Renal pelvis (tissue), 12 donors: ENCODE measurements at places on chromosomes 2 and 18.
A peak's percentile ranks its signal among the peaks of the same experiment; 100 is the strongest.

GRCh38 chr2:200253639-200254038, 52.9 kb upstream of the SPATS2L start:
- no peak for DNase-seq

DNA sequence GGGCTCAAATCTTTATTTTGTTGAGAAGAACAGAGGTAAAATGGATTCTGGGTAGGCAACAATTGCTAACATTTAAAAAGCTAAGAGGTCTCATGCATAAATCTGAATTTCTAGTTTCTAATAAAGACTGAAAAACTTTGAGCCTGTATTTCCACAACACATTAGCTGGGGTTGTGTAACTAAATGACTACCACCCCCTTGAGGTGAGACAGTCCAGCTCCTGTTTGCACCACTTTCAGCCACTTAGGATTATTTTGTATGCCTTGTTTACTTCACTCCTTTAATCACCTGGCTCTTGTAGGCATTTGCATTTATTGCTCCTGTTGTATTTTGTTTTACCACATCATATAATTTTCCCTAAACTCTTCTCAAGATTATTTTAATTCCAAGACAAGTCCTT, 376.6 kb downstream of the PTH2R start:
- no peak for DNase-seq

DNA sequence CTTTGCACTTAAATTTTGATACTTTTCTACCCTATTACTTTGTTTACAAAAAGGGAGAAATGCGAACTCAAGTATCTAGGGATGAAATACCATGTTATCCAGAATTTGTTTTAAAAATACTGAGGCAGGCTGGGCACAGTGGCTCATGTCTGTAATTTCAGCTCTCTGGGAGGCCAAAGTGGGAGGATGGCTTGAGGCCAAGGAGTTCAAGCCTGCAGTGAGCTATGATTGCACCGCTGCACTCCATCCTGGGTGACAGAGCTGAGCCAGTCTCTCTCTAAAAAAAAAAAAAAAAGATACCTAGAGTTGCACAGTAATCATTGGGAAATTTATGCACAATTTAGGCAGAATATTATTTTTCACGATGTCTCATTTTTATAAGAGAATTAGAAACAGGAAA, 12.4 kb upstream of the VAPA start:
- DNase-seq = no peak

GRCh38 chr18:79856119-79857007, 58.6 kb downstream of the KCNG2 start:
- peak; percentile 39 for DNase-seq

DNA sequence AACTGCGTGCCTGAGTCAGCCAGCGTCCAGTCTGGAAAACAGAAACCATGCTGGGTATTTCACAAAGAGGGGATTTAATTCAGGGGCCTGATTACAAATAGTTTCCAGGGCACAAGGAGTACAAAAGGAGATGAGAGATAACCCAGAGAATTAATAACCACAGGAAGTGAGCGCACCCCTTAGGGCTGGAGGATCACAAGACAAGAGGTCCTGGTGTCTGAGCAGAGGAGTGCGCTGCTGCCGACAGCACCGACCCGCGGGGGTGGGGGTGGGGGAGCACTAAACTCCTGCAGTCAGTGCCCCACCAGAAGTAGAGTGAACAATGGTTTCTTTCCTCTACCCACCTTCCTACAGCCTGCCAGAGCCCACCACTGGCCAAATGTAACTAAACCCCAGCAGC, 20.8 kb upstream of the MAL start:
- DNase-seq = no peak

- DNase-seq = no peak
Measured at GRCh38 chr2:157748371-157749142, 119.9 kb upstream of the ACVR1C start.

DNA sequence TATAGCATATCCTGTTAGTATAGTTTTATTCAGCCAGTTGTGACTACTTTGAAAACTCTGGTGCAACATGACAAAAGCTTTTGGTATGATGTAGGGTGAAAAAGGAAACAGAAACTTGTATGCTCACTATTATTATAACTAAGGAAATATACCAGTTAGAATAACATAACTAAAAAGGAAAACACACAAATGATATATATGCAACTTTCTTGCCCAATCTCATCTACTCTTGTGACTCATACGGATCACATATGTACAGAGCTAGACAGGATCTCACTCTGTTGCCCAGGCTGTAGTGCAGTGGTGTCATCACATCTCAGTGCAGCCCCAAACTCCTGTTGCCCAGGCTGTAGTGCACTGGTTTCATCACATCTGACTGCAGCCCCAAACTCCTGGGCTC, 12.4 kb upstream of the TLK1 start:
- DNase-seq = no peak

DNA sequence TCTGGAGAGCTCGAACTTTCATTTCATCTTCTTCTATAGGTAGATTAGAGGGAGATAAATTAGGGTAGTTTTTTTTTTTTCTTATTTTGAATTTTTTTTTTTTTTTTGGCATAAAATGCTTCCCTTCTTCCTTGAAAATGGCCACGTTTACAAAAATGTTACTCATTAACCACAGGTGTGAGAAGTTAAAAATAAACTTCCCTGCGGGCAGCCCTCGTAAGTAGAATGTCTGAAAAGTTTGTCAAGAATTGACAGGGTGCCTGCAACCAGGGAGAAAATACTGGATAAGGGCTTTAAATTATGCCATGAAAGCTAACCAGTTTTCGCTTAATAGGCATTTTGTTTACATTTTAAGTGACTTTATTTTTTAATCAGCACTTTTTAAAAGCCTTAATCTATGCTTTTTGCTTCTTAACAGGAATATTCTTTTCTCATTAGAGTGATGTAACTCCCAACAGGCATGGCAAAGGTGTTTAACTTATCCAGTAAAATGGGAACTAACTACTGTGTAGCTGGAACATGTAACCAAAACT, 4.2 kb upstream of the FN1 start:
- no peak for DNase-seq

GRCh38 chr2:177551989-177552421, 159.4 kb downstream of the AGPS start:
- no peak for DNase-seq

DNA sequence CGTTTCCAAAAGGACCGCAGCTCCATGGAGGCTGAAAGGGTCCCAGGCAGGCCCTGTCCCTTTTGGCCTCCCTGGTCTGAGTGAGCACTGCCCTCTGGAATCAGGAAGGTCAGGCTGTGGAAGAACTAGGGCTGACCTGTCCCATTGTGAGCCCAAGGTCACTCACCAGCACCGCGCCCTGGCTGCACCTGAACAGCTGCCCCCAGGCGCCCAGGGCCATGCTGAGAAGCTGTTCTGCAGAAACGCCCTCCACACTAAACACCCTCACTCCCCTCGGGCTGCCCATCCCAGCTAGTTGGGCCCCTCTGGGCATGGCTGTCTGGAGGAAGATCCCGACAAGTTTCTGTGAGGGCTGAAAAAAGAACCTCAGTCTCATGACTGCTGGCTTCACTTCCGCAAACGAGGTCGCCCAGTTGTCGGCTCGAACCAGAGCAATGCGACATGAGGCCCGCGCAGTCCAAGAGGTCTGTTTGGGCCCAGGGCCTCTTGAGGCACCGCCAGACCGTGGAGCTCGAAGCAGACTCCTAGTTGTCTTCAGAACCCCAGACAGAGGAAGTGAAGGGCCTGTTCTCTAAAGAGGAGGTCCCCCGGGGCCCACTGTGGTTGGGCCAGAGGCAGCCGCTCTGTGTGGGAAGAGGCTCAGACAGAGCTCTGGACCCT, 64.4 kb downstream of the INPP5D start:
- DNase-seq = no peak

GRCh38 chr18:79343567-79344207, 52.0 kb upstream of the NFATC1 start:
- DNase-seq = peak; percentile 9

DNA sequence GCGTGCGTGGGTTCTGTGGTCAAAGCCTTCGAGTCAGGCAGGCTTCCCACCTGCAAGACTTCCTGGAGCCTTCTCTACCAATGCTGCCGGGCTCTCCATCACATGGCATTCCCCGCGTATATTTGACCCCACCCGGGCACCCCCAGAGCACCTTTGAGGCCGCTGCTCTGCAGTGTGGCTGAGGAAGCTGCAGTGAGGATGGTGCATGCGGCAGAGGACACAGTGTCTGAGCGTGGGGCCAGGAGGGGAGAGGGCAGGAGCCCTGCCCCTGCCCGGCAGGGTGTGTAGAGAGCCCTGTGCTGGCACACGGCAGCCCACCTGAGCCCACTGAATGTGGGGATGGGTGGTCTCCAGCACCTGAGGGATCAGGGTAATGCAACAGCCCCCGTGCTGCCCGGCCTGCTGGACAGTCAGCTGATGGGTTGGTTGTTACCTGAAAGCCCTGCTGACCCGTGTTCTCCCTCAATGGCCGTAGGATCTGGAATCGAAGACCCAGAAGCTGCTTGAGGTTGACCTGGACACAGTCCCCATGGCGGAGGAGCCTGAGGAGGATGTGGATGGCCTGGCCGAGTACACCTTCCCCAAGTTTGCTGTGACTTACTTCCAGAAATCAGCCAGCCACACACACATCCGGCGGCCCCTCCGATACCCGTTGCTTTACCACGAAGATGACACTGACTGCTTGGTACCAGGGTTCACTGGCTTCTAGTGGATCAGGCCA, 36.8 kb upstream of the GPR17 start:
- no peak for DNase-seq

GRCh38 chr2:196234672-196235071, 63.3 kb upstream of the STK17B start:
- DNase-seq = no peak

DNA sequence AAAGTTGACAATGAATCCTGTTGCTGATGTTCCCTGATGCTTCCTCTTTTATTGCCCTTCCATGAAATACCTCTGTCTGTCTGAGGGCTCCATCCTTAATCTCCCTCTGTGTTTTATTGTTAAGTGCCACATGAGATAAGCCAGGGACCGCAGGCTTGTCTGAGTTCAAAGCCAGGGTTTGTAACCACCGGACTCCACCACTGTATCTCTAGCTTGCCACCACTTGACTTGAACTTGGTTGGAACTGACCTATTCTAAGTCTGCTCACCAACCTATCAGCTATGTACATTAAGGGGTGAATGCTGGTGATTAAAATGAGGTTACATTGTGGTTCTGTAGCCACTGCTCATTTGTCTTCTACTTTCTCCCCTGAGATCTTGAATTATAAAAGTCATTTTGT, 328.5 kb upstream of the ZEB2 start:
- DNase-seq = no peak

DNA sequence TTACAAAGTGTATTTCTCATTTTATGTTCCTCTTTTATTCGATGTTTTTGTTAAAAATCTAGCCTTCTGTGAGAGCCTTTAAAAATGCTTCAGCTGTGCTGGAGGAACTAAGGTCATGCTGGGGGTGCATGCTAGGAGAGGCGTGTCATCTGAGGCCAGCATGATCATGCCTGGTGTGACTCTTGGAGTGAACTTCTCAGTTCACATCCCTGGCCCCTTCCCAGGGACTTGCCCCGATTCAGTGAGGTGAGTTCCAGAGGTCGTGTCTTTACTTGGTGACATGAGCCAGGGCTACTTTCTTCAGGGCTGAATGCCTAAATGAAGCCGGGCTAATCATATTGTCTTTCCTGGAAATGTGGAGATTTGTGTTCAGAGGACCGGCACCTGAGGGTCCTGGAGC, 264.9 kb downstream of the MREG start:
- DNase-seq = no peak

DNA sequence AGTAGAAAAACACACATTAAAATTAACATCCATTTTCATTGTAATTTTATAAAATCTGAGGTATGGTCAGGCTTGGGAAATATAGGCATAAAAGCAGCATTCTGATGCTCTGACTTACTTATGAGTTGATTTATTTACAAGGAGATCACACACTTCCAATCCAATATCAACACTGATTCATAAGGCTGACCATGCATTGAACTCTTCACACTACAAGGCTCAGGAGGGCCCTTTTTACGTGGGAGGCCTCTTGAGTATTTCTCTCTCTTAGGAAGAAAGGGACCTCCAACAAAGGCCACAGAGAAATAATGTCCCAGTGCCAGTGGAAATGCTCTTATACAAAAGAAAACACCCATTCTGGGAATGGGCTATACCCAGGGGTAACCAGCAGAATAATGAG, 222.8 kb downstream of the NAPG start:
- DNase-seq = no peak

GRCh38 chr18:56661360-56662062, 10.4 kb downstream of the WDR7 start:
- no peak for DNase-seq

DNA sequence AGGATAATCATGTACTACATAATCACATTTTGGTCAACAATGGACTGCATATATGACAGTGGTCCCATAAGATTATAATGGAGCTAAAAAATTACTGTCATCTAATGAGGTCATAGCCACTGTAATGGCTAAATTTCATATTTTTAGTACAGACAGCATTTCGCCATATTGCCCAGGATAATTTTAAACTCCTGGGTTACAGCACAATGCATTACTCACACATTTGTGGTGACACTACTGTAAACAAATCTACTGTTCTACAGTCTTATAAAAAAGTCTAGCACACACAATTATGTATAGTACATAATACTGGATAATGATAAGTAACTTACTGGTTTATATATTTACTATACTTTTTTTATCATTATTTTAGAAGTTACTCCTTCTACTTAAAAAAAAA, 12.8 kb downstream of the EIF2AK2 start:
- DNase-seq = no peak

DNA sequence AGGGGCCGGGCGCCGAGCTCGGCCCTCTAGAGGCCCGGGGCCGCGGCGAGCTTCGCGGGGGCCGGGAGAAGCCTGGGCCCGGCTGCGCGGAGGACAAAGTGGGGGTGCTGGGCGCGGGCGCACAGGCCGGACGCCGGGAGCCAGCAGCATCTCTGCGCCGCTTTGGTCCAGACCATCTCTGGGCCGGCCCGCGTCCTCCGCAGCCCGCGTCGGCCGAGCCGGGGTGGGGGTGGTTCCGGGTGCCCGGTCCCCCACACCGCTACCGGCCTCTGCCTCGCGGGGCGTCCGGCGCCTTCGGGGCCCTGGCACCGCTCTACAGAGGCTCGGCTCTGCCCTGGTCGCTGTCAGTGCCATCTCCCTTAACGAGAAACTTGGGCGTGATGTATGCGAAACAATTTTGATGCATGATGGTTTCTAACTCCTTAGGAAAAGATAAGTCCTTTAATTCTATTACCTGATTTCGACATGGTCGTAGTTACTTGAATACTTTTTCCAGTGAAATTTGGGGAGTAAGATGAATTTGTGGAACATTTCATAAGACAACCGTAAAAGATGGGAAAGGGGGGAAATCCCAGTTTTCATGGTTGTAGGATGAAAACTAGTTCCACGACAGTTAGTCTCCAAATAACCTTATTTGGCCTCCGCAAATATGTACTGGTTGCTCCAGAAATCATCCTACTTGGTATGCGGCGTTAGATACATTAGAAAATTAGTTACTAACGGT, 562 bp downstream of the TWSG1 start:
- peak; percentile 5 for DNase-seq

DNA sequence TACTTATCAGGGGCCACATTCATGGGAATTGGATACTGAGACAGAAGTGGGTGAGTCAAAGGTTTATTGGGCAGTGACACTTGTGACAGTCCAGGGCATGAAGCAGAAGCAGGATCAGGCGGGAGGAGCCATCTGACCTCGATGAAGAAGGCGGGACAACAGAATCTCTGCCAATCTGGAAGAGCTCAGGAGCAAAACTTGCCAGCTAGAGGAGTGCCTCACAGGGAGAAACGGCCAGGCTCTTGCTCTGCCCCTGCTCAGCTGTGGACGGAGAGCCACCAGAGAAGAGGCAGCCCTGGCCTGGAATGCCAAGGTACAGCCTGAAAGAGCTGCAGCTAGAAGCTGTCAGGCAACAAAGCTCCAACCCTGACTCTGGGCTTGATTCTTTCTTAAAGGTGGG, 16.9 kb downstream of the DAW1 start:
- DNase-seq = no peak
